ENCODE measurements at places on chromosomes 4 and X. TPM values are rescaled to one million over a fixed set of nuclear protein-coding genes. Genes with fewer than 3 reads are reported as not detected.

RIPPLY1 gene
- total RNA-seq: not detected

ZBTB49 gene
- total RNA-seq: 5.1 TPM

TRAM1L1 gene
- 9.5 TPM for total RNA-seq

TBX22 gene
- 0.23 TPM for total RNA-seq

EXOC1L gene
- total RNA-seq: not detected

SRPK3 gene
- total RNA-seq: 1.4 TPM

DGKK gene
- total RNA-seq: not detected

STEEP1 gene
- total RNA-seq: 31.9 TPM

SMIM14 gene
- 36.1 TPM for total RNA-seq

CXCR3 gene
- 1.1 TPM for total RNA-seq

GPR78 gene
- total RNA-seq: not detected

DAPP1 gene
- total RNA-seq: 2.0 TPM

UBL4A gene
- total RNA-seq: 53.7 TPM

RBM47 gene
- total RNA-seq: 241 TPM

NHS gene
- total RNA-seq: 4.8 TPM
